ENCODE measurements at places on chromosomes 1 and 21.
A peak's percentile ranks its signal among the peaks of the same experiment; 100 is the strongest.

- peak; percentile 45 for DNase-seq
These were observed 63.6 kb upstream of the DENND1B start for GRCh38 chr1:197838836-197839235.

DNA sequence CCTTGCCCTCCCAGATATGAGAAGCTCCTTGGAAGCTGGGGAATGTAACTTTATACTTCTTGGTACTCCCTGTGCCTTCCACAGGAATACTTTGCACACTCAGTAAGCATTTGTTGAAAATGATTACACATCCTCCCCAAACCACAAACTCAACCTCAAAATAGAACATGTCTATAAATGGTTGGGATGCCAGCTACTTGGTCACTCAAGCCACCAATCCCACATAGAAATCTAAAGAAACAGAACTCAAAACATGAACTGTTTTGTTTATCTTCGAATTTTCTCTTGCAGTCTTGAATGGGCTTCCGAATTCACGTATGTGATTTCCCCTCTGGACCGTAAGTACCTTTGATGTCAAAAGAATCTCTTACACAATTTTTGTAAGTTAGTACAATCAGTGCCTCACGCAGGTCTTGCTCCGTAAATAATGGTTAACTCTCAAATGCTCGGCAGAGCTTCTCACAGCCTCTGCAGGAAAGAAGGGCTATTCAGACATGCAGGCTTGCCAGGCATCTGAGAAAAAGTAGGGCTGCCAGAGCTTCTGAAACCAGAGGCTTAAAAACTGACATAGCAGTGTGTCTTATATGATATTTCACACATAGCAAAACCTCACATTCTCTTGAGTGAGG is 26.9 kb downstream of the SORT1 start:
- DNase-seq, result peak; percentile 68

DNA sequence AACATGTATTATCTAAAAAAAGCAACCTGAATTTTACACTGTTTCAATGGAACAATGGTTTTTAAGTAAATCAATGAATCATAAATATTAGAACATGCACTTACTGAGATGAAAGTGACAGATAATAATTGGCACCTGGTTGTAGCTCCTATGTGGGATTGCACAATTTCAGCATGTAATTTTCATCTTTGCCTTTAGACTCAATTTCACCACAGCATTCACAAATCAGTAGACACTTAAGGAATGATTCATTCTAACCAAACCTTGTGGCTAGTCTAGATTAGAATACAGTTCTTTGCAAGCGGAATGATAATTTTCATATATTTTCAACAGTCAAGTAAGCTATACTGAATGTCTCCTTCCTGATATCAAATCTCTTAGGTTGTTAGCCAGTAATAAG is 853.4 kb downstream of the KCNT2 start:
- no peak for DNase-seq

GRCh38 chr1:8845104-8846097 is 28.0 kb upstream of the RERE start:
- DNase-seq, result no peak

- DNase-seq, result no peak
These were observed 53.6 kb downstream of the APCS start for GRCh38 chr1:159641221-159641620.

DNA sequence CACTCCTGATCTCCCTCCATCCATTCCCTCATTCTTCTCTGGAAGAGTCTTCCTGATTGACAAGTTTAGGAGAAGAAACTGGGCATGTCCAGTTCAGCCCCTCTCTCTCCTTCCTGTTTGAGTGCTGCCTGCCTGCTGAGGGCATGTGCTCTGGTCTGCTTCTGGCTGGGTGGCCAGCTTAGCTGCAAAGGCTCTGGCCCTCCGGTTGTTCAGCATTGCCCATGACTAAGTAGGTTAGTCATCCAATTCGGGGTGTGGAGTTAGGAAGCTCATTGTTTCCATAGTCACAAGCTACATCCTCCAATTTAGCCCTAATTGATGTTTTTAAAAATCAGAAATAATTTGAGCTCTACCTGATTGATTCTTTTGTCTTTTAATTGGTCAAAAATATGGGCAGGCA is 25.6 kb upstream of the PLA2G2E start:
- DNase-seq, result peak; percentile 44

GRCh38 chr1:17935230-17935629 is 172.4 kb upstream of the IGSF21 start:
- no peak for DNase-seq

GRCh38 chr21:29209696-29210095 is 79.3 kb downstream of the MAP3K7CL start:
- DNase-seq, result no peak

DNA sequence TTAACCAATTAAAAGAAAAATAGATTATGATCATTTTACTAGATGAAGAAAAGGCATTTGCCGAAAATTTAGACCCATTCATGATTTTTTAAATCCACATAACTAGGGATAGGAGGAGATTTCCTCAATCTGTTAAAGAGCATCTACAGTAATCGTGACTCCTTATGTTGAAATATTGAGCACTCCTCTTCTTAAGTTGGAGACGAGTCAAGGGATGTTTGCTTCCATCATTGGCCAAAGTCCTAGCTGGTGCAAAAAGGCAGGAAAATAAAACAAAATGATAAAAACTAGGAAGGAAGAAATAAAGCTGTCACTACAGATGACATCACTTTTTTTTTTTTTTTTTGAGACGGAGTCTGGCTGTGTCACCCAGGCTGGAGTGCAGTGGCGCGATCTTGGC is 245.6 kb upstream of the KAZN start:
- no peak for DNase-seq
